ENCODE measurements at places on chromosomes 3 and 15.

DNA sequence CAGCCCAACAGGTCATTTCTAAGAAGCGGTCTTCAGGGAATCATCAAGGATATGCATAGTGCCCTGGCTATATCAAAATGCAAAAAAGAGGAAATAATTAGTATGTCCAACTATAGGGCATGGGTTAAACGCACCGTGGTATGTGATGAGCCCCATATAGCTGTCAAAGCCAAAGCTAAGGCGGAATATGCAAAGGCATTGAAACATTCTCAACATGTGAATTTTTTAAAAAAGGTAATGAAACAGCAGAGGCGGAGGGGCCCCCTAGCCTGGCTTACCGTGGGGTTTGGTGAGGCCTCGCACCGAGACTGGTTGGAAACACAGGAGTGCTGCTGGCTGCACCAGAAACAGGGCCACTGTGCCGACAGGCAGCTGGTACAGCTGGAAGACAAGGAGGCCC is 23.2 kb downstream of the PLXND1 start:
- H3K27ac ChIP-seq, result no peak overlapping the region
- no peaks in the 10 kb centered on the region for H3K27me3 ChIP-seq
- H3K4me1 ChIP-seq, result peaks cover 9% of the 10 kb centered on the region
- no peaks in the 10 kb centered on the region for H3K36me3 ChIP-seq
- DNase-seq, result no peak

DNA sequence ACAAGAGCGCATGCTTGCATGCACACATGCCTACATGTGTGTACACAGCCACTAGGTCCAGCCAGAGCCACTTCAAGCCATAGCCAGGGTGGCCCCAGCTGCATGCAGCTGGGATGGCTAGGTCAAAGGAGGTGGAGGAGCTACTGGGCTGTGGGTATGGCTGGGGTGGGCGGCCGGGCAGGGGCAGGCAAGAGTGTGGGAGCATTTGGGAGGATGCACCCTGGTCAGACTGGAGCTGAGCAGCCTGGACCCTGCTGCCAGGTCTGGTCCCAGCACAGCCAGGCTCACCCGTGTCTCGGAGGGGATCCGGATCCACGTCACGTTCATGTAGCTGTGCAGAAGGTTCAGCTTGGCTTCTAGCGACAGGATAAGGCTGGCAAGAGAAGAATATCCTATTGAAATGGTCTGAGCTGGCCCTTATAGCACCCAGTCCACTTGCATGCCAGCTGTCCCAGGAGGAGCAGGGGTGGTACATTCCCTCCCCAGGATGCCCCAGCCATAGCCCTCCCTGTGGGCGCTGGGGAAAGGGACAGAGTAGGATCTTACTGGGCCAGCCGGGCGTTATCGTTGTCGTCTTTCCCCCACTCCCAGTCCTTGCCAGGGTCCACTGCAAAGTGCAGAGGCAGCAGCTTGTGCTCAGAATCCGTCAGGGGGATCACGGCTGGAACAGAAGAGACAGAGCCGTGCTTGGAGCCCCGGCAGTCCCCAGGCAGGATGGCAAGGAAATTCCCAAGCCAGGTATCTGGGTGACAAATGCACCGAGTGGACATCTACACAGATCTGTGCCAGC is 160.5 kb downstream of the KLF13 start:
- no peaks in the 10 kb centered on the region for H3K36me3 ChIP-seq
- H3K27ac ChIP-seq, result no peak overlapping the region
- H3K4me1 ChIP-seq, result peaks cover 66% of the 10 kb centered on the region
- no peaks in the 10 kb centered on the region for H3K27me3 ChIP-seq
- DNase-seq, result no peak
- H3K4me3 ChIP-seq, result no peak overlapping the region

DNA sequence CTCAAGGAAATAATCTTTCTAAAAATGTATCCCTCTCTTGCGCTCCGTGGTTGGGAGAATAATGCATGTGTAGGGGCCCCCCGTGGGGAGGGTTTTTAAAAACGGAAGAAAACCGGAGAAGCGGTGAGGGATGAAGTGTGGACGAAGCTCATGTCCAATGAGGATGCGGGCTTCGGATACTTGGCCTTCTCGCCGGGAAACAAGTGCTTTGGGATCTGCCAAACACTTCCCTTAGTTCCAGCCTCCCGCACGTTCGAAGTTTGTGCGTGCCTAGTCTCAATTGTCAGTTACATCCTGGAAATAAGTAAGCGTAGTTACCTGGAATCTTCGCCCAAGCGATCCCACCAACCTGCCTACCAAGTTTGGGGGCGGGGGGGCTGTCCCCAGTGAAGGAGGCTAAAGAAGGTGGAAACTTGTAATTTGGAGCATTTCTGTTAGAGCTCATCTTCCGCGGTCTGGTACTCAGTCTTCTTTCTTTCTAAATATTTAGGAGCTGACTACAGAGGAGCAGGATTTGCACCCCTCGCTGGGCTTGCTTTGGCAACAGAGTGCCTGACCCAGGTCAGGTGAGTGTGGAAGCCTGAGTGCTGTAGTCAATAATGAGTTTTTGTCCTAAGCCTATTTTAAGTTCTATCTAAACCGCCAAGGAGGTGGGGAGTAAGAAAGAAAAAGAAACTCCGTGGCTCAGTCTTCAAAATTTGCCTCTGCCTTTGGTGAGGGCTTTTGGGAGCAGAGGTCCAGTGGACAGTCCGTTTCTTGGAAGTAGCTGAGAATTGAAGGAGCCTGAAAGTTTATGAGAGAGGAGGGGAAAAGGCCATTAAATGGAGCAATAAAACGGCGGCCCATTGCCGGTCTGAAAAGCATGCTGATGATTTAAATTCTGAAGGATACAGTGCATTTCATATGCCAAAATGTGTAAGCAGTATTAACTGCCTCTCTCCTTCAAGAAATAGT is 1.1 kb downstream of the ITPR1 start:
- DNase-seq, result no peak
- peak overlapping the region; percentile 86 for H3K4me3 ChIP-seq
- H3K36me3 ChIP-seq, result no peaks in the 10 kb centered on the region

DNA sequence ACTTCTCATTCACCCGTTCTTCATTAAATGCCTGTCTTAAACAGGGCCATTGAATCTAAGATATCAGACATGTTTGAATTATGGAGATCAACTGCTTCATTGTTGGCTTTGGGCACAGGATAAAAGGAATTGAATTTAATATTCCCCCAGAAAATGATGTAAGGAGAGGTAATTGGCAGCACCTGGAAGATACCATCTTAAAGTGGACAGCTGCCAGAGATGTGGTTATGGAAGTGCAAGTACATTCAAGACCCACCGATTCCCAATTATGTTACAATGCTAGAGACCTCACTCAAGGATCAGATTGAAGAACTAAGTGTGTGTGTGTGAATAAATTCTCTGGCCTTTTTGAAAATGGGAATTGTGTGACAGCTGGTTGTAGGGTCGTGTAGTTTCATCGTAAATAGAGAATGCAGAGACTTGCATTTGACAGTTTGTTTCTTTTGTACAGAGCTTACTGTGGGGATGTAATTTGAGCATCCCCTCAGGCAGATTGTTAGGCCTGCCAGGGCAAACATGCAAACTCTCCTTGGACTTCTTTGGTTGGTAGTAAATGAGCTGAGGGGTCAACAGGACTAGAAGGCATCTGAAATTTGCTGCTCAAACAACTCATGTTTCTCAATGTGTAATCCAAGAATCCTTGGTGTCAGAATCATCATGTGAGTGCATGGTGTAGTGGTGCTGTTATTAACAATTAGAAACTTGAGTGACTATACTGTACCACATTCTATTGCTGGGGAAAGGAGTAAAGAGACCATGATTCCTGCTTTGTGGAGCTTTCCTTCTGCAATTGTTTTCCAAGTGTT is 359.2 kb upstream of the THRB start:
- H3K36me3 ChIP-seq, result no peaks in the 10 kb centered on the region
- no peak overlapping the region for H3K4me3 ChIP-seq
- H3K27me3 ChIP-seq, result no peaks in the 10 kb centered on the region
- DNase-seq, result no peak
- H3K4me1 ChIP-seq, result no peaks in the 10 kb centered on the region

DNA sequence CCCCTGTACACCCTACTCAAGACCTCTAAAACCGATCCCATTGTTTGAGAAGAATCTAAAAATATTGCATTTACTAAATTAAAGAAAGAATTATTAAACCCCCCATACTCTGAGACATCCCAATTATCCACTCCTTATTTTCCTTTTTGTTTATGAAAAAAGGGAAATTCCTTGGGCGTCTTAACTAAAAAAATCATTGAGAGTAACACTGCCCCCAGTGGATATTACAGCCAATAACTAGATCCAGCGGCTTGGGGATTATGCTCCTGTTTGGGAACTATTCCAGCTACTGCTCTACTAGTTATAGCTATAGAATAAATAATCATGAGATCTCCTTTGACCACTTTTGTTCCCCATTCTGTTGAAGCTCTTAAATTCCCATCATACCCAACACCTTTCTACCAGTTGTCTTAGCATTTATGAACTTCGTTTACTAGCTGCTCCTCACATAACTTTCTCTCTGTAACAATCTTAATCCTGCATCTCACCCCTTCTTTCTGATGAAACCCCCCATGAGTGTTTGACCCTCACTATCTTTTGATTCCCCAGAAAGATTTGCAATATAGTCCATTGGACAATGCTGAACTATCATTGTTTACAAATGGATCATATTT is 12.7 kb upstream of the CFAP91 start:
- H3K4me1 ChIP-seq, result no peaks in the 10 kb centered on the region
- no peak overlapping the region for H3K4me3 ChIP-seq
- H3K27me3 ChIP-seq, result no peaks in the 10 kb centered on the region
- DNase-seq, result no peak
- H3K36me3 ChIP-seq, result no peaks in the 10 kb centered on the region

GRCh38 chr3:183318877-183319276 is 65.8 kb downstream of the B3GNT5 start:
- no peak overlapping the region for H3K4me3 ChIP-seq
- H3K27me3 ChIP-seq, result no peaks in the 10 kb centered on the region
- peak overlapping the region; percentile 77 for H3K27ac ChIP-seq
- no peaks in the 10 kb centered on the region for H3K4me1 ChIP-seq

DNA sequence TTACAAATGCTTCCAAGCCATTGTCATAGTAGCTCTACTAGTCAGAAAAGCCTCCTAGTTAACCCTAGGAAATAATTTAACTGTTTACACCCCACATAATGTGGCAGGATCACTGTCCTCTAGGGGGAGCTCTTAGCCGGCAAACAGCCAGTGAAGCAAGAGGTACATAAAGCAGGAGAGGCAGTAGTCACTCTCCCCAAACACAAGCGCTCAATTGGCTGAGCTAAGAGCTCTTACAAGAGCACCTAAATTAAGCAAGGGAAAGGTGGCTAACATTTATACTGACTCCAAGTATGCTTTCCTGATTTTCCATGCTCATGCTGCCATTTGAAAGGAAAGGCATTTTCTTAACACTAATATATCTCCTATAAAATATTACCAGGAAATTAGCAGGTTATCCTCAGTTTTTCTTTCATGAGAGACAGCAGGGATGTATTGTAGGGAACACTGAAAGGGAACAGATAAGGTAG is 37.6 kb downstream of the NCEH1 start:
- H3K36me3 ChIP-seq, result no peaks in the 10 kb centered on the region
- H3K4me1 ChIP-seq, result peaks cover 14% of the 10 kb centered on the region
- no peak overlapping the region for H3K4me3 ChIP-seq
- no peak for DNase-seq
- no peak overlapping the region for H3K27ac ChIP-seq

DNA sequence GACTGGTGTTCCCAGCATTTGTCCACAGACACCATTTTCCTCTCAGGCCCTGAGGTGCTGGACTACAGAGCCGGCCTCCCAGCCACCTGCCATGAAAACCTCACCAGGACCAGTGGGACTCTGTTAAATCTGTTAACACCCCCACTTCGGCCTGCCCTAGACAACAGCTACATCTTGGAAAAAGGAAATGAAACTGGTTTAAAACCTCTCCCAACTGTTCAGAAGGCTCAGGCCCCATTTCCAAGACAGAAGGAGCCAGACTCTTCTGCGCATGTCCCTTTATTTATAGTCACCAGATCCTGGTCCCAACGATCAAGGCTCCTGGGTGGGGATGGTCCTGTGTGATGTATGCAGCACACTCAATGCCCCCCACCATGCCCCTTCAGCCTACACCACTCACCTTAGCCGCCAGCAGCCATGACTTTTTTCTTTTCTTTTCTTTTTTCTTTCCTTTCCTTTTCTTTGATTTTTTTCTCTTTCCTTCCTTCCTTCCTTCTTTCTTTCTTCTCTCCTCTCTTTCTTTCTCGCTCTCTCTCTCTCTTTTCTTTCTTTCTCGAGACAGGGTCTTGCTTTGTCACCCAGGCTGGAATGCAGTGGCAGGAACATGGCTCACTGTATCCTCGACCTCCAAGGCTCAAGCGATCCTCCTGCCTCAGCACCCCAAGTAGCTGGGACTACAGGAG is 25.5 kb upstream of the FLNB start:
- no peaks in the 10 kb centered on the region for H3K36me3 ChIP-seq
- H3K27ac ChIP-seq, result peak overlapping the region; percentile 57
- no peak for DNase-seq
- H3K4me3 ChIP-seq, result no peak overlapping the region

DNA sequence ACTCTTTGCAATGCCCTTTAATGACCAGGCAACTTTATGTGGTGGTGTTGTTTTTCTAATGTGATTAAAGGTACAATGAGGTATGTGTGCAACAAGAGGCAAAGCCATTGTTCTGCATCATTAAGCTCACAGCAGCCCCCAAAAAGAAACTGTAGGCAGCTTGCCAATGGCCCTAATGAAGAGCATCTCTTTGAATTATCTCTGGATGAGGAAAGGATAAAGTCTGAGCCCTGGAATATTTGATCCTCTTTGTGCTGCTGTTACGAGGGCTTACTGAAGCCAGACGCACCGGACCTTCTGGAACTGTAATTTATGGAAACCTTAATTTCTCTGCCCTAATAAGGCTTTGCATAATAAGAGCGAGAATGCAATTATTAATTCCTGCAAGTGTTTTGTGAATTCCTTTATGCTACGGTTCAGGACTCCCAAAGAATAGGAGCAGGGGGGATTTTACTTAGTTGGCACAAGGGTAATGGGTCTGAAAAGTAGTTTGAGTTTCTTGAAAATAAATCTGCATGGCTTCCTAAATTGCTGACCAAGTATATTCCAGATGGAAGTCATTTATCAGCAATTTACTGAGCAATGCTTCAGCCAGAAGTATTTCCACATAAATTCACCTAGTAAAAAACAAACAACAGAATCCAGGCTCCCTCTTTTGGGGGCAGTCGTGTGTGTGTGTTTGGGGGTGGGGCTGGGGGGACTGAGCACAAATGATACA is 193.4 kb downstream of the PDZRN3 start:
- no peaks in the 10 kb centered on the region for H3K4me1 ChIP-seq
- no peaks in the 10 kb centered on the region for H3K27me3 ChIP-seq
- no peak for DNase-seq

DNA sequence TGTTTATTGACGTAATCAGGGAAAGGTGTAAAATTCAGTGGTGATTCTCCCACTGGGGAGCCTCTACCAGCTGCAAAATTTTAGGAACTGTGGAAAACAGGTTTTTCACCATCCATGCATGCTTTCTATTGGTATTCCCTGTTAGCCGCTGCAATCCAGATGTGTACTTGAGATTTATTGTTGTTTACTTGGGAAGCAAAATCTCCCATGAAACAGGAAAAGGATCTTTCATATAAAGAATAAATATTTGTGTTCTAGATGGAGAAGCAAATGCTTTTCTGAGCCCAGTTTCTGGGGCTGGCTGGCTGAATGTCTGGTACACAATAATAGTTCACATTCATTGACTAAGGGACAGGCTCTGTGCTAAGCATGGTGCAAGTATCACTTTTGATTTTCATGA is 144.6 kb upstream of the RASGRP1 start:
- no peaks in the 10 kb centered on the region for H3K36me3 ChIP-seq
- H3K4me1 ChIP-seq, result peaks cover 11% of the 10 kb centered on the region
- DNase-seq, result no peak
- H3K4me3 ChIP-seq, result no peak overlapping the region
- no peaks in the 10 kb centered on the region for H3K27me3 ChIP-seq
- H3K27ac ChIP-seq, result no peak overlapping the region

All from esophagus squamous epithelium (tissue), 5 donors.